RKO (cell line): ENCODE measurements at places on chromosomes 1 and 21.

DNA sequence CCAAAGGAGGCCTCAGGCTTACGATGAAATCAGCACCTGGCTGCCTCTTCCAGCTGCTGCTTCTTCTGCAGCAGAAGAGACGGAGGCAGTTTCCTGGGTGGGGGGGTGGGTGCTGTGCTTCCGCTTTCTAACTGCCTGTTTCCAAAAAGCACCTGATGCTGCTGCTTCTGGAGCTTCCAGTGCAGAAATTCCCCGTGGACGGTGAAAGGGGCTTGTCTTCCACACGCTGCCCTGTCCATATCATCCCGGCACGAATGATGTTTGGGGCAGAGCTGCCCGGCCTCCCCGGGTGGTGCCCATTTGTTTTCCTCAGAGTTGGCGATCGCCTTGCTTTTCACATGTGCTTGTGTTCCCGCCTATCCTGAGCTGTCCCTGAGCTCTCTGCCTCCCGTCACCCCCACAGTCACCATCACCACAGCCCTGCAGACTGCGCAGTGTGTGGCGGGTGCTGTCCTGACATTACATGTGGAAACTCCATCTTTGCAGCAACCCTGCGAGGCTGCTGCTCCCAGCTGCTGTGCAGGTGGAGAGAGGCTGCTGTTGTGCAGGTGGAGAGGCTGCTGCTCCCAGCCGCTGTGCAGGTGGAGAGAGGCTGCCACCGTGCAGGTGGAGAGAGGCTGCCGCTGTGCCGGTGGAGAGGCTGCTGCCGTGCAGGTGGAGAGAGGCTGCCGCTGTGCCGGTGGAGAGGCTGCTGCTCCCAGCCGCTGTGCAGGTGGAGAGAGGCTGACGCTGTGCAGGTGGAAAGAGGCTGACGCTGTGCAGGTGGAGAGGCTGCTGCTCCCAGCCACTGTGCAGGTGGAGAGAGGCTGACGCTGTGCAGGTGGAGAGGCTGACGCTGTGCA is 1.8 kb downstream of the TTLL10 start:
- no peak for DNase-seq

DNA sequence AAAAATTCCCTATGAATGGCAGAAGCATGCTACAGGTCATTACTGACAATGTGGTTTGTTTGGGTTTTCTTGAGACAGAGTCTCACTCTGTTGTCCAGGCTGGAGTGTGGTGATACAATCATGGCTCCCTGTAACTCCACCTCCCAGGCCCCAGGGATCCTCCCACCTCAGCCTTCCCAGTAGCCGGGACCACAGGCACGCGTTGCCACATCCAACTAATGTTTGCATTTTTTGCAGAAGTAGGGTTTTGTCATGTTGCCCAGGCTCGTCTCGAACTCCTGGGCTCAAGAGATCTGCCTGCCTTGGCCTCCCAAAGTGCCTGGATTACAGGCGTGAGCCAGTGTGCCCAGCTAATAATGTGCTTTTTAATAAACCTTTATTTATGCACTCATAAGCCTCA is 259.1 kb downstream of the NFIA start:
- no peak for DNase-seq

DNA sequence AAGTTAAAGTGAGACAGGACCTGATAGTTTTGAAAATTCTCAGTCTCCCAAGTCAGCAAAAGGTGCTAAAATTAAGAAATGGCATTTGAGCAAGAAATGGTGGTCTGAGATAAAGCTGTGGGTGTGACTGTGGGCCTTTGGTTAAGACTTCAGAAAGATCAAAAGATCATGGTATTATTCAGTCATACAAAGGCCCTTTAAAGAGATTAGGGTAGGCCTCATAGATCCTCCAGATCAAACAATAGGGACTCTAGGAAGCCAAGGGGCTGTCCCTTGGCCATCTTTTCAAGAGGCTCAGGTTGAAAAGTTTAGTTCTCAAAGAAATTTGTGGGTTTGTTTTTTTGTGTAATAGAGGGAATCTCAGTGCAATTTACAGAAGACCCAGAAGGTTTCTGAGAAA is 8.4 kb downstream of the HMGB4 start:
- DNase-seq, result no peak

DNA sequence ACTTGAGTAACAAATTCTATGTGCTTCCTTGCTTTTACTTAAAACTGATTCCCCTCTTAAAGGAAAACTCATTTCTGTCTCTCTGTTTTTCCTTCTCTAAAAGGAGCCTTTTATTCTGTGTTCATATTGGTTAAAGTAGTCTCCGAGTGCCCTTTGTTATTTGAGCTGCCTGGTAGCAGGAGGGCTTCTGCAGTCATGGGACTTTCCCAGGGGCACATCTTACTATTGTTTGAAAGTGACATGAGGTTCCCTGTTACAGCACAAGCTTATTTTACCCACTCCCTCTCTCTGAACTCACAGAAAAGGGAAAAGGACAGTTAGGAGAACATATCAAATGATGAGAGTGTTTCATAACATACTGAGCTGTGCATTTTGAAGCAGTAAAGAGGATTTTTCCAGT is 58.1 kb upstream of the ANGPTL1 start:
- DNase-seq, result no peak

DNA sequence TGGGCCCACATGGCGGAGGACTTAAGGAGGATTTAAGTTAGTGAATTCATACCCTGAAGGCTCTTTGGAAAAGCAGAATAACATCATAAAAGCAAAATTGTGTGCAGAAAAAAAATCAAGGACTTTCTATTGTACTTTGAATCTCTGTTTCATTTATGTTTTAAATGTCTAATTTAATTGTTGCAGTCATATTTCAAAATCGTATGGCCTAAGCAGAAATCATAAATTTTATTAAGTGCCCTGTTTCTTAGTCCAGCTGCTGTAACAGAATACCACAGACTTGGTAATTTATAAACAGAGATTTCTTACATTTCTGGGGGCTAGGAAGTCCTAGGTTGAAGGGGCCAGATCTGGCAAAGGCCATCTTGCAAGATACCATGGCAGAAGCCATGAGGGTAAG is 555.6 kb downstream of the LTN1 start:
- DNase-seq, result no peak

DNA sequence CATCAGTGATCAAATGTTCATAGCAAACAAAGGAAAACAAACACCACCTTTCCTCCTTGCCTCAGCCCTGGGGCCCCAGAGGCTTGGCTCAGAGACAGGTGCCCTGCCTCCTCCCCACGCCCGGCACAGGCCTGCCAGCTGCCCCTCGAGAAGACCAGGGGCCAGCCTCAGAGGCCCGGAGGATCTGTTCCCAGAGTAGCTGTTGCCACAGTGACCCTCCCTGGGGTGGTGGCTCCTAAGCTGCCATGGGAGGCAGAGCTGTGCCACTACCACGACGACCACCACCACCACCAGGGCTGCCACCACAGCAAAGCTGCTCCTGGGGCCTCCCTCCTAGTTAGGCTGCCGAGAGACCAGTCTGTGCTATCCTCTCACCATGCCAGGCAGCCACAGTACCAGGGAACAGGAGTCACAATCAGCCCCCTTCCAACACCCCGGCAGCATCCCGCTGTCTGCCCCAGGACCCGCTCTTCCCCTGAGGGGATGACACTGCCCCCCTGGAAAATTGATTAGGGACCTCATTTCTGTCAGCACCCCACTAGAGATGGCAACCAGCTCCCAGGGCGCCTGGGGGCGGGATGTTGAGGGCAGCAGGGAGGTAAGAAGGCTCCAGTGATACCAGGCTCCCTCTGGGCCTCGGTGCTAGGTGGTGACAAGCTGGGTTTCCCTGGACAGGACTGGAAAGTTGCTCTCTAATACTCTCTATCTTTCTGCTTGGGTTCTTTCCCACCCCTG is 30.5 kb downstream of the KCNC4 start:
- no peak for DNase-seq

DNA sequence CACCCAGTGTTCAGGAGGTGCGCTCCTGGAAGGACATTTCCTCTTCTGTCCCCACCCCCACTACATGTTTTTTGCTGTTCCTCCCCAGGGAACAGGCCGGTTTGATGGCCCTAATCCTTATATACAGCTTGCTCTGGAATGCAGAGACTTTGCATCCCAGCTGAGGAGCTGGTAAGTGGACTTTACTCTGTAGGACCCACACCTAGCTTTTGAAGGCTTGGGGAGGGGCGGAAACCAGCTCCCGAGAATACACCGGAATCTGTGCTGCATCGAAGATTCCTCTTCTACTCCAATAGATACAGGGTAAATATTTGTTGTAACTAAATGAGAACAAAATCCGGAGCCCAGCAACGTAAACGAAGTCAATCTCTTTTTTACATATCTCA is 1.2 kb upstream of the CGN start:
- no peak for DNase-seq

GRCh38 chr1:93758842-93759515 is 77.3 kb upstream of the BCAR3 start:
- DNase-seq, result no peak

GRCh38 chr1:172851077-172851476 is 192.2 kb downstream of the FASLG start:
- DNase-seq, result no peak

GRCh38 chr1:96995351-96995750 is 273.8 kb downstream of the PTBP2 start:
- DNase-seq, result no peak

- no peak for DNase-seq
These were observed 49.4 kb upstream of the CD34 start for GRCh38 chr1:207960346-207960745.

DNA sequence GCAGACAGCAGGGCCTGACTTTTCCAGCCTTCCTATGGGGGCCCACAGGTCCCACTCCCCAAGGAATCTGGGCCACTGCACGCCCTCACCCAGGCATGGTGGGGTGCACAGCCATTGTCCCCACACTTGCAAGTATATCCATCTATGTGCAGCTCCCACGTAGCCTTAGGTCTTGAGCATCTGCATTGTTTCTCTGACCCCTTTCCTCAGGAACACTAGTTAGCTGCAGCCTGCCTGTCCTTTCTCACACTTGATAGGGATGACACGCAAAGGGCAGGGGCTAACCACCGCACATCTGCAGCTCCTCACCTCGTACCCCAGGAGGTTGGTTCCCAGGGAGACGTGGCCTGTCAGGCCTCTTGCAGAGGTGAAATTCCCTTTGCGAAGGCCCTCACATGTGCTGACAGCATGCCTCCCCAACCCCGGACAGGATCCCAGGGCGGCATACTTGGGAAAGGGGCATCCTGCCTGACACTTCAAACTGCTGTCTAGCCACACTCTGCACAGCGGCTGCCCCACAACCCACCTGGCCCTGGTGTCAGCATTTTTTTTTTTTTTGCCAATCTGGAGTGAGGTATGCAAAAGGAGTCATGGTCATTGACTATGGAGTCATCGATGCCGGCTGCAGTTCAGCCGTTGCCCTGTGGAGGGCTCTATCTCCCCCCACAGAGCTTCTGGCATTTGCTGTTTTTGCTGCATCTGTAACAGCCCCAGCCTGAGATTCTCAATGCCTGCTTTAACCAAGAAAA is 5.0 kb downstream of the JMJD4 start:
- DNase-seq, result peak; percentile 81

DNA sequence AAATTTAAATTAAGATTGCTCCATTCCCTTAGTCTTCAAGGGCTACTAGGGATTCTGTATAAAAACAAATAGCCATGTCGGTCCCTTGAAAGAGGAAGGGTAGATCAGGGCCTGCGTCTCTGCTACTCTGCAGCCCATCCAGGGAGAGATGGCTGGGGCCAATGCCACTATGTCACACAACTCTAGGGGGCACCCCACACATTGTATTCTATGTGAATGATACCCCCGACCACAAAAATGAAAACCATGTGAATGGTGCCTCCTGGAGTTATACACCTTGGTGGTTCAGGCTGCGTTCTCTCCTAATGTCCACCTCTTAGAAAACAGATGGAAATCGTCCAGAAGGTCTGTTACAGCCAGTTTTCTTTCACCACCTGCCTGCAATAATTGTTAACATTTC is 18.0 kb downstream of the PIK3C2B start:
- no peak for DNase-seq

GRCh38 chr1:113976609-113977278 is 2.5 kb upstream of the OLFML3 start:
- peak; percentile 48 for DNase-seq

- no peak for DNase-seq
These were observed 31.7 kb downstream of the RASSF5 start for GRCh38 chr1:206538901-206539640.

- no peak for DNase-seq
These were observed 212.5 kb downstream of the TOMM20 start for GRCh38 chr1:234915924-234916675.

DNA sequence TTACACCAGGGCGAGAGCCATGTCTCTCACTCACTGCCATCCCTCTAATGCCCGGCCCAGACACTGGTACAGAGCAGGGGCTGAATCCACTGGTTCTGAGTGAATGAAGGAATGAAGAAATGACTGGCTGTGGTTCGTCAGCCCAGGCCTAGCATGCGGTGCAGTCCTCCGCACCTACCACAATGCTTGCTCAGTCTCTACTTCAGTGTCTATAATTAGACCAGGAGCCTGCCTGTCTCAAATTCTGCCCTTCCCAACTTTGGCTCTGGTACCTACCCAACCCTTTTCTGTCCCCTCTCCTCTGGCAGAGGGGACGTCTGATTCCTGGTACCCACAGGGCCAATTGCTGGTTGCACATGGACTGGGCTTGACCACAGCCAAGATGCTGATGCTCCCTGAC is 118.2 kb upstream of the GRIK3 start:
- DNase-seq, result no peak

DNA sequence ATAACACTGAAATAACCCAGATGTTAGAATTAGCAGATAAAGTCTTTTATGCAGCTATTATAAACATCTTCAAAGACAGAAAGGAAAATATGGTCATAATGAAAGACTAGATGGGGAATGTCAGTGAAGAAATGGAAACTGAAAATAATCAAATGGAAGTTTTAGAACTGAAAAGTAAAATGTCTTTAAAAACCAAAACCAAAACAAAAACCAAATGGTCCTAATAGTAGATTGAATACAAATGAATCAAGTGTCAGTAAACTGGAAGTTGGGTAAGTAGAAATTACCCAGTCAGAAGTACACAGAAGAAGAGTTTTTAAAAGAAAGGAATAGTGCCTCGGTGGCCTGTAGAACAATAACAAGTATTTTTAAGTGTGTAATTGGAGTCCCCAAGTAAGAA is 72.7 kb downstream of the SYCP1 start:
- DNase-seq, result no peak

- DNase-seq, result peak; percentile 43
These were observed 560 bp downstream of the PLEKHM2 start for GRCh38 chr1:15684468-15685291.

DNA sequence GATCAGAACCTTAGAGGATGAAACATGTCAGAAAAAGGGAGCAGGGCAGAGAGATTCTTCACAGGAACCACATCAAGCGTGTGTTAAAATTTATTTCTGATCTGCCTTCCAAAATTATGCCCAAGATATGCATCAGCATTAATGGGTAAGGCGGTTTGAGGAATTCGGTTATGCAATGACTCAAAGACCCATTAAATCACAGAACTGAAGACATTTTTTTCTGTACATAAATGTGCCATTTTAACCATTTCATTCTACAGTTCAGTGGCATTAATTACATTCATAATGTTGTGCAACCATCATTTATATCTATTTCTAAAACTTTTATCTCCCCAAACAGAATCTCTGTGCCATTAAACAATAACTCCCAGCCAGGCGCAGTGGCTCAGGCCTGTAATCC is 43.4 kb downstream of the CNST start:
- DNase-seq, result no peak
